ENCODE measurements at places on chromosomes 3 and 15.

DNA sequence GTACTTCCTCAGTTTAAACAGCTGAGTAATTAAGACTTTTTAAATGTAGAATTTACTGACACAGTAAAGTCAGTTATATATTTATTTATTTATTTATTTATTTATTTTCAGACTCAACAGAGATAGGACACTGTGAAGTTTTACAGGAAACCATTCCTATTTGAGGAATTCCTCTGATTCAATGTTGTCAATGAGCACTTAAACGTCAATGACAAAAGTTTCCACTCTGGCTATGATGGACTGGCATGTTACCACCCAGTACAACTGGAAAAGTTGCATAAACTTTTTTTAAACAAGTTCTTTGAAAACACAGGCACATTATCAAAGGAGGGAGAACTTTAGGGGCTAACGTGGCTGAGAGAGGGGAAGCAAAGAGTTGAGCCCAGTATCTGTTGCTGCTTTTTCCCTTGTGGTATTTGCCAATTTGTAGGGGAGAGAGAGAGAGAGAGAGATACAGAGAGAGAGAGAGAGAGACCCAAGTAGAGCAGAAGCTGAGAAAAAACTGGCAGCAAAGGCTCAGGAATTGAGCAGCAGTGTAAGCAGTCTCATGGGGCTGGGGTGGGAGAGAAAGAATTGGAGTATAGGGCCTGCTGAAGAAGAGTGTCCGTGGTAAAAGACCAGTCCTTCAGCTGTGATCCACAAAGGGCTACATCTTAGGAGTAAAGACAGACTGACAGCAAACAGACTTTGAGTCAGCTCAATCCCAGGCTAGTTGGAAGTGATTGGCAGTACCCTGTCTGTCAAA lies 18.3 kb upstream of the ACTC1 start:
- DNase-seq: no peak

DNA sequence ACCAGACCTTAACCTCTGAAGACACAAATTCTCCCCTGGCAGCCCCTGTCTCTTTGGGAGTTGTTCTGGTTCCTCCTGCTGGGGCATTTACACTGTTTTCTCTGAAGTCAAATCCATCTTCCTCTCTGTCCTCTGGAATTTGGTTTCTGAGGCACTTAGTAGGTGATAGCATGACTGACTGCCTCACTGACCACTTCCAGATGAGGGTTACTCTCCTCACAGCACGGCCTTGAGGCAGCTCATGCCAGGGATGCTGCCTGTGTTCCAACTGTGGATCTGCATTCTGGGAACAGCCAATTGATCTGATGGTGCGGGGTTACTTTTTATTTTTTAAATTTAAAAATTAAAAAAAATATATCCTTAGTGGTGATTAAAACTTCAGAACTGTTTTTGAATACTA lies 140.9 kb upstream of the ROPN1 start:
- no peak for DNase-seq

DNA sequence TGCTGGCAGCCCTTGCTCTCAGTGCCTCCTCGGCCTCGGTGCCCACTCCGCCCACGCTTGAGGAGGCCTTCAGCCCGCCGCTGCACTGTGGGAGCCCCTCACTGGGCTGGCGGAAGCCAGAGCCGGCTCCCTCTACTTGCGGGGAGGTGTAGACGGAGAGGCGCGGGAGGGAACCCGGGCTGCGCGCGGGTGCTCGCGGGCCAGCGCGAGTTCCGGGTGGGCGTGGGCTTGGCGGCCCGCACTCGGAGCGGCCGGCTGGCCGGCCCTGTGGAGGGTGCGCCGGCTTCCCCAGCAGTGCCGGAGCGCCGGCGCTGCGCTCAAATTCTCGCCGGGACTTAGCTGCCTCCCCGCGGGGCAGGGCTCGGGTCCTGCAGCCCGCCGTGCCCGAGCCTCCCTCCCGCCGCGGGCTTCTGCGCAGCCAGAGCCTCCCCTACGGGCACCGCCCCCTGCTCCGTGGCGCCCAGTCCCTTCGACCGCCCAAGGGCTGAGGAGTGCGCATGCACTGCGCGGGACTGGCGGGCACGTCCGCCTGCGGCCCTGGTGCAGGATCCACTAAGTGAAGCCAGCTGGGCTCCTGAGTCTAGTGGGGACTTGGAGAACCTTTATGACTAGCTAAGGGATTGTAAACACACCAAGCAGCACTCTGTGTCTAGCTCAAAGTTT lies 231.5 kb downstream of the EFHB start:
- DNase-seq: no peak

- DNase-seq: no peak
These were observed at the start of gene ALPK3 for GRCh38 chr15:84816694-84817465. Gene ALPK3 (plus strand): TSS chr15:84817356. CDS start chr15:84817453, 97 bp downstream.

- DNase-seq: no peak
These were observed 112.5 kb downstream of the ADAMTS9 start for GRCh38 chr3:64575211-64575844.

GRCh38 chr3:59775106-59775505 lies 725.3 kb upstream of the CFAP20DC start:
- DNase-seq: no peak

- DNase-seq: peak; percentile 54
These were observed 28.8 kb downstream of the LYSMD4 start for GRCh38 chr15:99704444-99704838.

GRCh38 chr3:14230729-14231128 lies 52.1 kb downstream of the LSM3 start:
- no peak for DNase-seq

DNA sequence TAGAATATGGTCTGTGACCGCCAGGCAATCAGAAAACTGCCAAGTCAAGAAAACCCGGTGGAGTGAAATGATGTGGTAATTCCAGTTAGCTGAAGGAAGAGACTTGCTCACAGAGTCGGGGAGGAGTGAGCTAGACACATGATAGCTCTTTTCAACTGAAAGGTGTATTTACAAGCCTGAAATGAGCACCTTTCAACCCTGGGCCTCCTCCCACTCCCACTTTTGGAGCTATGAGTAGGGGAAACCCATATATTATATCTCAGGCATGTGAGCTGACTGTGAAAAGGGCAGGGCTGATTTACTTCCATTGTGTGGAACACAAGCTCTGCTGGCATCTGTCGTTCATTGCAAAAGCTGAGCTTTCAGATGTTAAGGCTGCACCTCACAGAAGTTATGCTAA lies 960.2 kb downstream of the TUSC7 start:
- DNase-seq: no peak

- DNase-seq: no peak
These were observed 12.0 kb upstream of the FGD5 start for GRCh38 chr3:14806641-14807263.

- DNase-seq: no peak
These were observed 3.2 kb downstream of the NEIL1 start for GRCh38 chr15:75349851-75350588.

DNA sequence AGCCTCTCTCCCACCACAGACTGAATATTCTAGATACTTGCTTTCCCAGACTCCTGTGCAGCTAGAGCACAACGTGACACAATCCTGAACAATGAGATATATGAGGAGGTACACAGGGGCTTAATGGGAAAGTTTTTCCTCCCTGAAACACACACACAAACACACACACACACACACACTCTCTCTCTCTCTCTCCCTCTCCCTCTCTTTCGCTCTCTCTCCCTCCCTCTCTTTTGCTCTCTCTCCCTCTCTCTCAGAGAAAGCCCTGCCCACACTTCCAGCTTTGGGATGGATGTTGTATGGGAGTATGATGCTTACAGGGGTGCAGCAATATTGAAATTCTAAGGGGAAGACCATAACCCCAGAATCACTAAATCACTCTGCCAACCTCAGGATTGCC lies 110.1 kb downstream of the PLD1 start:
- no peak for DNase-seq

DNA sequence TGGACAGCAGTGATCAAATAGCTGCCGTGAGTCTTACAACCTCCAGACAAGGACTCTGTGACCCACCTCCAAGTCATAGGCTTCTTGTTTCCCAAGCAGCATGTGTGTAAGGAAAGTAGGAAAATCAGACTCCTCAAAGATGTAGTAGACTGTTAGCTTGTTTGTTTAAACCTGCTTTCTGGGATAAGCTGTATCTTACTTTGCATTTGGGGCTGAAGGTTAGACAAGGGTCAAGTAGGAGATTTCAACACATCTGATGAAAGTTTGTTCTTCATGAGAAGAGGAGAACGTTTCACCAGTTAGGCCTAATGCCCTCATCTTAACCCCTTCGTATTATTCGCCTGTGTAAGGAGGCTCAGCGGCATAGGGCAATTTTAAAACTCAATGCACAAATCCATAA lies 756.4 kb upstream of the NR2F2 start:
- DNase-seq: peak; percentile 40

DNA sequence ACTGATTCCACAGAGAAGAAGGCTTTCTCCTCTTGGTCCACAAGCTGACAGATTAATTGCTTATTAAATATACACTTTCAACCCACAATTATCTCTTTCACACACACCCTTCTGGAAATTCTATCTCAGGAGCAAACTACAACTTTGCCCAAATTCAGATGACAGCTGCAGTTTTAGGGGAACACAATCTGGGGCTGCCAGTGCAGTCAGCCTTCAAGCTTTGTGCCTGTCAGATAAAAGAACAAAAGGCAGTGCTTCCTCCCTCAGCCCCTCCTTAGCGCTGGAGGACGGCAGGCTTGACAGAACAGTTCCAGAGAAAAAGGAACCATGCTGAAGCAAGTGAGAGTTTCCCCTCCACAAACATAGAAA lies 99.6 kb downstream of the TMCC1 start:
- DNase-seq: no peak
